ENCODE measurements at places on chromosomes 3 and 15.

- DNase-seq: no peak
These were observed 36.8 kb upstream of the SEC13 start for GRCh38 chr3:10357592-10358308.

DNA sequence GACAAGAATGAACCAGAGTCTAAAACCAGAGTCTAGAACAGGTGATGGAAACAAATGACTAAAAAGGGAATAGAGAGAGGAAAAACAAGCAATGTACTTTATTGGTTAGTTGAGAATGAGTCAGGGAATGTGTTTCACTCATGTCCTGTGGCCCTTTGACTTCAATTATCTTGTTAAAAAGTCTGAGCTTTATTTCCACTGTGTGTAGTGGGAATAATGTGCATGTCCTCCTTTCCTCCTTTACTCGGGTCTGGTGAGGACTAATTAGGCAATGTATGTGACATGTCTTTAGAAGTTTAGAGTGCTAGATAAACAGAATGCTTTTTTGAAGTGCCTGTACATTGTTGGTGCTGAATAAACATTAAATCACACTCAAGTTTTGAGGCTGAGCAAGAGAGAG, 21.3 kb downstream of the LSAMP start:
- no peak for DNase-seq

- peak; percentile 23 for DNase-seq
These were observed 346.1 kb downstream of the FEZF2 start for GRCh38 chr3:62027241-62027640.

- DNase-seq: no peak
These were observed 289 bp downstream of the PCSK6 start for GRCh38 chr15:101489237-101489598.

DNA sequence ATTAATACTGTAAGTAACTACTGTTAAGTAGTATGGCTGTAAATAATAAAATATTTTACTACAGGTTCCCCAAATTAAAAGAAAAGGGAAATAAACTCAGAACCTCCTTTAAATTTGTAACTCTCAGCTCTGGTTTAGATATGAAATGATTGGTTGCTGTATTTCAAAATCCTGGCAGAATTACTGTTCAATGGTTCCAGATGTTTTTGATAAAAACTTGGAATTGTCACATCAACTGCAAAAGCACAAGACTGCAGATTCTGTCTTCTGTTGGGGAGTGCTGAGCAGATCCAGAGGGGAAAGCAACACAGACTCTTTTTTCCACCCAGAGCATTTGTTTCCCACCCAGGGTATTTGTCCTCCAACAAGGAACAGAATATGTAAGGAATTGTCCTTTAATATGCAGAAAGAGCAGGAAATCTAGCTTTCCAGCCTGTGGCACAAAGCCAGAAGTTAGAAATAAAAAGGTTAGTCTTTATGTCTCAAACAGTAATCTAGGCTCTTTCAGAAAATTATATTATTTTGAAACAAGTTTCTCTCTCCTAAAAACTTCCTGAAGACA, 178.1 kb downstream of the KLHL25 start:
- no peak for DNase-seq

DNA sequence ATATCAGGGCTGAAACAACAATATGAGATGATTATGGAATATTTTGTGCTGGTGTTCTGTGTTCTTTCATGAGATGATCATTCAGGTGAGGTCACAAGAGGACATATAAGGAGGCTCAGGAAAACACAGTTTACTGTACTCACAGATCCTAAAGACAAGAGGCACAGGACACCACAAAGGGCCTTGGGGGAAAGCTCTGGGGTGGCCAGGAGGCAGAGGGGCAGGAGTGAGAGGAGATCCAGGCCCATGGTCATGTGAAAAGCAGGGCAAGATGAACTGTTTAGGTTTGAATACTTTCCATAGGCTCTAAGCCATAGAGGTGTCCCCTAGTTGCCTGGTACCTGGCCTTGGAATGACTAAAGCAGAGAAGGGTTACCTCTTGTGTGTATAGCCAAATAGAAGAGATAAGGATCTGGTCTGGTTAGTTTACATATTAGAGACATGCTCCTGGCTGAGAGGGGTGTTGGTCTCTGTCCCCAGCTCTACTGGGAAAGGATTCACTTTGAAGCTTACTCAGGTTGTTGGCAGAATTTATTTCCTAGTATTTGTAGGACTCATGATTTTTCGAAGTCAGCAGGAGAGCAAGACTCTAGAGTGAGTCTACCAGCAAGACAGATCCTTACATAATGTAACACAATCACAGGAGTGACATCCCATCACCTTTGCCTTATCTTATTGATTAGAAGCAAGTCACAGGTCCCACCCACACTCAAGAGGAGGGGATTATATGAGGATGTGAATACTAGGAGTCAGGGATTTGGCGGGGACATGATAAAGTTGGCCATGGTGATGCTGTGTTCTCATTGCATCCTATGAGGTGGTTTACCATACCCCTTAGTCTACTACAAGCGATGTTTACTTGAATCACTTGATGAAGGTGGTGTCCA, 11.3 kb upstream of the TM4SF1 start:
- DNase-seq: no peak
